HFFc6 (cell line): ENCODE measurements at places on chromosomes 3 and 15. TPM values are rescaled to one million over a fixed set of nuclear protein-coding genes. Genes with fewer than 3 reads are reported as not detected.

- DNase-seq = no peak
Observed at GRCh38 chr15:56893364-56893678, 25.1 kb upstream of the TCF12 start.

GRCh38 chr3:38739396-38739689 lies 76.7 kb downstream of the SCN10A start:
- no peak for DNase-seq

DNA sequence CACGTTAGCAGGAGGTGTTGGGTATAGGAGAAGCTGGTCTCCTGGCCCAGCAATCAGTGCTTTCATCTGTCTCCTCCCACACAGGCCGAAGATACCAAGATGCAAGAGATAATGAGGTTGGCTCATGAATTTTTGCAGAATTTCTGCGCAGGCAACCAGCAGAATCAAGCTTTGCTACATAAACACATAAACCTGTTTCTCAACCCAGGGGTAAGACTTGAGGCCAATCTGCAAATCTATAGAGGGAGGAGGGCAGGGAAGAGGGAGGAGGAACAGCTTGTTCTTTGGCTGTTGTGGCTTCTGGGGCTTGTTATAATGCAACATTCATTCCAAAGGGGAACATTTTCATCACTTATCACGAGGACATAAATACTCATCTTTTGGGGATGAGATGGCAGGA lies 195.3 kb downstream of the ITPR1 start:
- DNase-seq = peak; percentile 10

DNA sequence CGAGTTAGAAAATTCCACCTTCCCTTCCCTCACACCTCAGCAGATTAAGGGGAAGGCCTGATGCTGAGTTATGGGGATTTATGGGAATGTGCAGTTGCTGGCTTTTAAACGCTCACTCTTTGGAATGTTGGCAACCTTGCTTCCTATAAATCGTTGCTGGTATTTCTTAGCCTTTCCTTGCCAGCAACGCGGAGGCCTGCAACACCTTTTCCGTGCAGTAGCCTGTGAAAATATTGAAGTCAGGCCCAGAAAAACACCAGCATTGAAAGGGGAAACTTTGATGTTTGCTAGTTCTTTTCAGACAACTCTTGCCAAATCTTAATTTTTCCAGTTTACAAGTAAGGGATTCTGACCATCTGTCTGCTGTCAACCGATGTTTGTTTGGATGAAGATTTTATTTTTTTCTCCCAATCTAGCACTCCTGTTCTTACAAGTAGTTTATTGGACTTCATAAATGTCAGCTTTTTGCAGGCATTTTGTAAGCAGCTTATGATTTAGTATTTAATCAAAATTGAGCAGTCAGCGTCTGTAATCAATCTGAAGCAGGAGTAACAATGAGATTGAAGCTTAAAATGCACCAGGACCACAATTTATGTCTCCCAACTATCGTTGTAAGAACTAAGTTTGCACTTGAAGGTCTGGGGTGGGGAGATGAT lies 251.0 kb downstream of the RPLP1 start:
- no peak for DNase-seq

Gene RAB7A
- total RNA-seq = 302 to 326 TPM (median 316 TPM) in 3 replicates
